ENCODE measurements at places on chromosomes 4 and X.

DNA sequence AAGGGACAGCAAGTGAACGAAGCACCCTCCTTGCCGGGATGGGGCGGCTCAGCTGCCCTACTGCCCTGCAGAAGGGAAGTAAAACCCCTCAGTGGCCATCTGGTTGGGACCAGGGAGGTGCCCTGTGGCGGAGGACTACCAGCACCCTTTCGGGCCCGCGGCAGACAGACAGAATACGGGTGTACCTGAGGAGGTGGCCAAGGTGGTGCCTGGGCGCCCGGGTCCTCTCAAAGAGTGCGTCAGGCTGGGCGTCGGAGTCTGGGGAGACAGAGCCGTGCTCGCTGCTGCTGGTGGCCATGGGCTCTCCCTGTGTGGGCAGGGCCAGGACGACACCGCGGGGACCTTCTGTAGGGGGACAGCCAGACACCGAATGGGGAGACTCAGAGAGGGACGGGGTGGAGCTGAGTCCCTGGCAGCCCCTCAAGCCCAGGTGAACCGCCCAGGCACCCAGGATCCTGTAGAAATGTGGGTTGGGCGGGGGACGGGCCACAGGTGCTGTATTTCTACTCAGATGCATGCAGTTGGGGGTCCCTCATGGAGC, 29.7 kb downstream of the PDHA1 start:
- no peak for DNase-seq

DNA sequence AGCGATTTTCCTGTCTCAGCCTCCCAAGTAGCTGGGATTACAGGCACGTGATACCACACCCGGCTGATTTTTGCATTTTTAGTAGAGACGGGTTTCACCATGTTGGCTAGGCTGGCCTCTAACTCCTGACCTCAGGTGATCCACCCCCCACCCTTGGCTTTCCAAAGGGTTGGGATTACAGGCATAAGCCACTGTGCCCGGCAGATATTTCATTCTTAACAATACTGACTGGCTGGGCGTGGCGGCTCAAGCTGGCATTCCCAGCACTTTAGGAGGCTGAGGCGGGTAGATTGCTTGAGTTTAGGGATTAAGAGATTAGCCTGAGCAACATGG, 1.3 kb downstream of the PQBP1 start:
- no peak for DNase-seq

DNA sequence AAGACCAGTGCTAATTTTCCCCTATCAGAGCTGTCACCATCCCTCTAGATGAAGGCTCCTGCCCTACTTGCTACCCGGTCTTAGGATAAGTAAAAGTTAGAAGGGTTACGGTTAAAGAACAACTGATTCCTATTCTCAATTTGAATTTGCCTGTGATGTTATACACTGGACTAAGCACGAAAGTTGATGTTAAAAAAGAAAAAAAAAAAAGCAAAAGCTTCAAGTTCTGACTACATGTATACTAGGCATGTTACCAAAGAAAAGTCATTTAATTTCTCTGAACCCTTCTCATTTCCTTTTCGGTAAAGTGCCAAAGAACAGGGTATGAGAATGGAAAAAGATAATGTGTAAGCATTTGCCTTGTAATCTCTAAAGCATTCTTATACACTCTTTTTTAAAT, 1.4 kb upstream of the PPID start:
- no peak for DNase-seq

GRCh38 chrX:46642145-46642544, 68.6 kb downstream of the CHST7 start:
- DNase-seq, result no peak

- DNase-seq, result peak; percentile 77
These were observed 111.3 kb downstream of the ARHGAP10 start for GRCh38 chr4:147843162-147843561.

Measured in thymus (tissue), 14 donors.